ENCODE measurements at places on chromosomes 11 and 22. TPM values are rescaled to one million over a fixed set of nuclear protein-coding genes. Genes with fewer than 3 reads are reported as not detected.
A peak's percentile ranks its signal among the peaks of the same experiment; 100 is the strongest.

DNA sequence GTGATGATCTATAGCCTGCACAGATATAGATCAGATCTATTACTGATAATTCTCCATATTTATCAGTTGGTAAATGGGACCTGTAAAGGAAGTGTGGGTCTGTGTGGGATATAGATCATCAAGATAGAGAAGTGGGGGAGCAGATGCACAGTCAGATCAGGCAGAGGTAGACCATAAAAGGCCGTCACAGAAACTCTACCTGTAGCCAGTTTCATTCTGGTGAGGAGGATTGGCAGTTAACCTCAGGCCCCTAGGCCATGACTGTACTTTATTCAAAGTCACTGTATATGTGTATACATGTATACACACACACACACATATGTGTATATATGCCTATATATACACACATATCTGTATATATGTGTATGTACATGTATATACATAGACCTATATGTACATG, 69.1 kb downstream of the ADM start:
- H3K27me3 ChIP-seq: peaks cover 3% of the 10 kb centered on the region
- H3K4me1 ChIP-seq: no peaks in the 10 kb centered on the region
- DNase-seq: no peak
- H3K36me3 ChIP-seq: no peaks in the 10 kb centered on the region
- H3K4me3 ChIP-seq: no peak overlapping the region

- H3K4me1 ChIP-seq: peaks cover 5% of the 10 kb centered on the region
- H3K27ac ChIP-seq: no peak overlapping the region
- no peaks in the 10 kb centered on the region for H3K36me3 ChIP-seq
- DNase-seq: no peak
Measured at GRCh38 chr11:61679296-61679695, 895 bp upstream of the DAGLA start.

MCHR1 gene
- total RNA-seq: not detected

DNA sequence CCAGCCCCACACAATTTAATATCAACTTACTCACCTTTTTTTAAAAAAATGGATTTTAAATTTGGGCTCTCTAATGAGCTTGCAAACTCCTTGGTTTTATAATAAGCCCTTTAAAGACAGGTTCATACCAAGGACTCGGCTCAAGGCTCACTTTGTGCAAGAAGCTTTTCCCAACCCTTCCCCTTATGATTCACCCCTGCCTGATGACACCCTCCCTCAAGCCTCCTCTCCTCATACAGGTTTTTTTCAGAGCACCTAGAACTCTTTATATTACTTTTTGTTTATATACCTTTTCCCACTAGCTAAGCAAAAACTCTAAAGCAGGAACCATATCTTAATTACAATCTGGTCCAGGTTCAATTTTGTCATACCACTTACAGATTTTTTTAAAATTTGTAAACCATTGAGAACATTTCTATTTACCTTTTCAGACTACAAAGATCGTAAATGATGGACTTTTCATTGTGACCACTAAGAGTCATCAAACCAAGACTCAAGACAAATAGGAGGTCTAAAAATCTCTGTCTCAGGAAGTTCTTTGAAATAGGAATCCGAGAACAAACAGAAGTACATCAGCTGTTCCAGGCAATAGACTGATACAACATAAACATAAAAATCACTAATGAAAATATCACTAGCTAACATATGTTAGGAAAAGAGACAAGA, 13.1 kb upstream of the EXPH5 start:
- H3K36me3 ChIP-seq: no peaks in the 10 kb centered on the region
- H3K27me3 ChIP-seq: peaks cover 13% of the 10 kb centered on the region
- no peak for DNase-seq
- no peak overlapping the region for H3K4me3 ChIP-seq
- no peaks in the 10 kb centered on the region for H3K4me1 ChIP-seq

DNA sequence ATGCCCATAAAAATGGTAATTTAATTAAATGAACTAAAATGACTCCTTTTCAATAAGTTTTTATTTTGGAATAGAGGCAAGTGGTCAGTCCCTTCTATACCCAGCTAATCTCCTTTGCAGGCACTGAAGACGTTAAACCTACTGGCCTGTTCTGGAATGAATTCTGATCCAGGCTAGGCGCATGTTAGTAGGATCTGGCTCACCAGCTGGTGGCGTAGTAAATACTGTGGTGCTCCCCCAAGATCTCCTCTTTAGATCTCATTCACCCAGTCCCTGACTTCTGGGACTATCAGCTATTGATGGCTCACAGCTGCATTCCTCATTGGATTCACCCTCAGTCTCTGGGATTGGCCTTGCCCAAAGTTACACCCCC, 173.7 kb upstream of the DDI1 start:
- no peak overlapping the region for H3K27ac ChIP-seq
- no peaks in the 10 kb centered on the region for H3K36me3 ChIP-seq
- H3K4me3 ChIP-seq: no peak overlapping the region
- no peaks in the 10 kb centered on the region for H3K4me1 ChIP-seq

IGSF9B gene
- total RNA-seq: 130 TPM

DNA sequence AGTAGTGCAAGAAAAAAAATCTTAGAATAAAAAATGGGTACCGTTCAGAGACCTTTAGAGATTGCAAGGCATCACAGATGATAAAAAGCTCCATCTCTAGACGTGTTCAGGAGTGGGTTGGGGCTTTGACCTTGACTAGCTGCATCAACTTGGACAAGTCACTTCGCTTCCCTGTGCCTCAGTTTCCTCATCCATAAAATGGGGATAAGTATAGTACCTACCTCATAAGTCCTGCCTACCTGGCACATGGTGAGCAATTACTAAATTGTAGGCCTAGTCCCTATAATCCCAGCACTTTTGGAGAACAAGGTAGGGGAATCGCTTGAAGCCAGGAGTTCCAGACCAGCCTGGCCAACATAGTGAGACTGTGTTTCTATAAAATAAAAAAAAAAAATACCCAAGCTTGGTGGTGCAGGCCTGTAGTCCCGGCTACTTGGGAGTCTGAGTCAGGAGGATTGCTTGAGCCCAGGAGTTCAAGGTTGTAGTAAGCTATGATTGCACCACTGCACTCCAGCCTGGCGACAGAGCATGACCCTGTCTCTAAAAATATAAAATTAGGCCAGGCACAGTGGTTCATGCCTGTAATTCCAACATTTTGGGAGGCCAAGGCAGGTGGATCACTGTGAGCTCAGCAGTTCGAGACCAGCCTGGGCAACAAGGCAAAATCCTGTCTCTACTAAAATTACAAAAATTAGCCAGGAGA, 6.0 kb upstream of the F2 start:
- DNase-seq: no peak
- H3K4me1 ChIP-seq: peaks cover under 1% of the 10 kb centered on the region
- H3K27ac ChIP-seq: no peak overlapping the region
- H3K36me3 ChIP-seq: no peaks in the 10 kb centered on the region
- no peak overlapping the region for H3K4me3 ChIP-seq

GRCh38 chr11:66879583-66879982, 22.7 kb downstream of the LRFN4 start:
- peaks cover 13% of the 10 kb centered on the region for H3K4me1 ChIP-seq
- DNase-seq: no peak
- no peaks in the 10 kb centered on the region for H3K27me3 ChIP-seq
- H3K4me3 ChIP-seq: no peak overlapping the region
- no peak overlapping the region for H3K27ac ChIP-seq
- H3K36me3 ChIP-seq: no peaks in the 10 kb centered on the region

DNA sequence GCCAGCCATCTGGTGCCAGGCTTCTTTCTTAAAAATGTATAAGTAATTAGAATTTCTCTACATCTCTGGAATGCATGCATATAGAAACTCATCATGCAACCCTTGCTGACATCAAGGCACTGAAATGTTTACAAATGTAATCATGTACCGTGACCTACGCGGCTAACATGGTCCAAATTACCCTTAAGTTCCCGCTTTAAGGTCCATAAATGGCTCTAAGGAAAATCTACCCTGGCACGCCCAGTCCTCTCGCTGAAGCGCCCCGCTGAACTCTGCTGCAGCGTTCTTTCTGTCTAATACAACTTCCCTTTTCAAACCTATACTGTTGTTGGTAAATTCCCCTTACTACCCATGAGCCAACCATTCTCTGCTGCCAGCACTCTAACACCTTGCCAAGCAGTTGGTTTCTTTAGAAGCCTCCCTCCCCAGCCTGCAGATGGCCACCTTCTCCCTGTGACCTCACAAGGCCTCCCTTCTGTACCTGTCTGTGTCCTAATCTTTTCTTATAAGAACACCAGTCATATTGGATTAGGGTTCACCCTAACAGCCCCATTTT, 13.5 kb upstream of the HMOX1 start:
- no peak for DNase-seq
- peaks cover 6% of the 10 kb centered on the region for H3K4me1 ChIP-seq
- peaks cover 19% of the 10 kb centered on the region for H3K27me3 ChIP-seq
- no peaks in the 10 kb centered on the region for H3K36me3 ChIP-seq
- H3K27ac ChIP-seq: no peak overlapping the region

DNA sequence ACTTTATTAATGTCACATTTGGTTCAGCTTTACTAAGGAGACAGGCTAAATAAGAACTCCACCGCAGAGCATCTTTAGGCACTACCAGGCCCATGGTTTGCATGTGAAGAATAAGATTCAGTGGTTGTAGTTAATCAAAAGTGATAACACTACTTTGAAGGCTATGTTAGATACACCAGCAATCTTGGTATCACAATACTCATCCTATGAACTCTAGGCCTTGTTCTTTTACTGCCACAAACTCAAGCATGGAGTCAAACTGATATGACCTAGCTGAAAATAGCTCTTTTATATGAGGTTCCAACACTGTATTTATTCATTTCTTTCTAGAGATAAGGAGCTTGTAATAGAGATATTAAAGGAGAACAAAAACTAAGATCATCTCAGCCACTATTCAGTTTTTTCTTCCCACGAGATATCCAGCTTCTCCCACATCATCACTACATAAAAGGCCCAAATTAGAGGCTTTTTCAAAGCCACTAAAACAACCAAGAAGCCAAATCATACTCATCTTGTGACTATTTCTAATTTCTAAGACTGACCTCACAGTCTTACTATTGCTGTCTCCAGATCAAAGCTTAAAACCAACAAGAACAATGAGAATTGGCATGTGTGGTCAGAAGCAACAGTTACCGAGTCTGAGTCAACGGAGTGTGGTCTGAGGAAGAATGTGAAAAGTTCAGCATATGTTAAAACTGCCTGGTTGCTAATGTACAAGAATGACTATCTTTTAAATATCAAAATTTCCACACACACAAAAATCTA, 25.1 kb upstream of the GUCY1A2 start:
- no peaks in the 10 kb centered on the region for H3K4me1 ChIP-seq
- no peaks in the 10 kb centered on the region for H3K27me3 ChIP-seq
- no peaks in the 10 kb centered on the region for H3K36me3 ChIP-seq
- DNase-seq: no peak
- H3K27ac ChIP-seq: no peak overlapping the region

DNA sequence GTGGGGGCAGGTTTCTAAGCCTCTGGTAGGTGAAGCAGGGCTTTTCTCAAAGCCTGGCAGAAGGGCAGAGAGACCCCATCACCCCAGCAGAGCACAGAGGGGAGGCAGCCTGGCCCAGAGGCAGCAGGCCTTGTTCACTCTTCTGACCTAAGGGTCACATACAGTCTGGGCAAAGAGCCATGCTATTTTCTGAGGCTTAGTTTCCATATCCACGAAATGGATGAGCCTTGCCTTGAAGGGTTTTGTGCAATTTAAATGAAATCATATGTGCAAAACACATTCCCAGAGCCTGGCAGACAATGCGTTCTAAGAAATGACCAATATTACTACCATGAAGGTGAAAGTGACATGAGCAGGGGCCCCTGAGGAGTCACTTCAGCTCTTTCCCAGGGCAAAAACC, 44.5 kb downstream of the HIRA start:
- H3K27me3 ChIP-seq: no peaks in the 10 kb centered on the region
- H3K4me3 ChIP-seq: no peak overlapping the region
- no peaks in the 10 kb centered on the region for H3K4me1 ChIP-seq
- no peak overlapping the region for H3K27ac ChIP-seq

CPT1B gene
- total RNA-seq: 113 TPM

DNA sequence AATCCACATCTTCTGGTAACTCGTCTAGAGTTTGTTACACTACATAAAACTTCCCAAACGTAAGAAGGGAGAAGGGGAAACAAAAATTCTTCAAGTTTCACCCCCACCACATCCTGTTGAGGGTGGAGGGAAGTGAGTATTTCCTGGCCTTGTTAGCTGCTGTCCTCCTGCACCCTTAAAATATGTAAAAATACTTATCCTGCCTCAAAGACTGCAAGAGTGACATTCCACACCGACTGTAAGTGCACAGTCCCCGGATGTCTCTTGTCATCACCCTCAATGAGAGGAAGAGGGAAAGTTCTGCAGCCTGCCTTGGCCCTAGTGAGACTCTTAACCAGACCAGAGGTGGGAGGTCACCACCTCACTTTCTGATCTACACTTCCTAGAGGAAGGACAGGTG, 3.3 kb downstream of the TMEM121B start:
- peak overlapping the region; percentile 84 for H3K27ac ChIP-seq
- peak; percentile 29 for DNase-seq
- peaks cover 55% of the 10 kb centered on the region for H3K4me1 ChIP-seq
- H3K36me3 ChIP-seq: peaks cover 3% of the 10 kb centered on the region
- peaks cover 20% of the 10 kb centered on the region for H3K27me3 ChIP-seq
- peak overlapping the region; percentile 47 for H3K4me3 ChIP-seq

GRCh38 chr11:83661491-83662350, 375.6 kb upstream of the CCDC90B start:
- no peak overlapping the region for H3K4me3 ChIP-seq
- no peaks in the 10 kb centered on the region for H3K27me3 ChIP-seq
- H3K4me1 ChIP-seq: no peaks in the 10 kb centered on the region
- DNase-seq: no peak
- H3K36me3 ChIP-seq: no peaks in the 10 kb centered on the region
- H3K27ac ChIP-seq: no peak overlapping the region

TRIM22 gene
- 317 TPM for total RNA-seq

DNA sequence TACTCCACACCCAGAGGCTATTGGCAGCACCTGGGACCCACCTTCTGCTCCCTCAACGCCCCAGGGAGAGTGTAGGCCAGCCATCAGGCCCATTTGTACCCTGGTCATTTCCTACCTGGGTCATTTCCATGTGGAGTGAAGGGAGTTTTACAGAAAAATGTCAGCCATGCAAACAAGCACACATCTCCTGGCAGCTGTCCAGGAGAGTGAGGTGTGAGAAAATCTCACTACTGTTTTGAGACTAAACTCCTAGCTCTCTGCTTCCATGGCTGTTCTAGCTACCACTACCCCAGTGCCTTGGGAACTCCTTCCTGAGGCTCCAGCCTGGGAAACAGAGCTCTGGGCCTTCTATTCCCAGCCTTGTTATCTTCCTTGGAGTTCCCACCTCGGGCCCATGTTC, 2.8 kb upstream of the TMPRSS13 start:
- peaks cover 11% of the 10 kb centered on the region for H3K27me3 ChIP-seq
- peaks cover 51% of the 10 kb centered on the region for H3K4me1 ChIP-seq
- H3K27ac ChIP-seq: peak overlapping the region; percentile 55
- DNase-seq: no peak

- peak; percentile 17 for DNase-seq
- H3K36me3 ChIP-seq: no peaks in the 10 kb centered on the region
- H3K4me1 ChIP-seq: peaks cover 11% of the 10 kb centered on the region
- H3K27ac ChIP-seq: peak overlapping the region; percentile 64
- H3K27me3 ChIP-seq: no peaks in the 10 kb centered on the region
Measured at GRCh38 chr22:46004105-46004866, 27.3 kb upstream of the WNT7B start.
